ENCODE measurements at places on chromosomes 2 and 18.
A peak's percentile ranks its signal among the peaks of the same experiment; 100 is the strongest.

- peak; percentile 93 for ATAC-seq
Measured at GRCh38 chr2:208265801-208266552, at the start of gene PIKFYVE. Gene PIKFYVE, plus strand, starts transcription at chr2:208266255. Its CDS starts 5,265 bp downstream, at chr2:208271520.

DNA sequence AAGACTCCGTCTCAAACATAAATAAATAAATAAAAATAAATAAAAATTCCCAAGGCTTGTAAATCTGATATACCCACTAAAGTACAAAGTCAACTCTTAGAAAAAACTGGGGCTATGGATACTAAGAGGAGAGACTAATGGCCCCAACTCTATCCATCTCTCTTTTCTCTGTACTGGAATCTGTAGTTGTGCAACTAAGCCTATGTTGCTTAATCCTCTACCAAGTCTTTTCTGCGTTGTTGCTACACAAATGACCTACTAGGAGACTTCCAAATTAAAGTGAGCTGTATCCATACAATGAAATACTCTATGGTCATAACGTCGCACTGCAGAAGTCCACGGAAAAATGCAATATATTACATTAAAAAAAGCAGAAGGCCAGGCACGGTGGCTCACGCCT lies 8.1 kb downstream of the MRPS5 start:
- no peak for ATAC-seq

- ATAC-seq: peak; percentile 86
Measured at GRCh38 chr2:63614448-63614968, 25.7 kb downstream of the MDH1 start.

- peak; percentile 68 for ATAC-seq
Measured at GRCh38 chr18:48781163-48781987, 169.4 kb downstream of the SMAD7 start.

DNA sequence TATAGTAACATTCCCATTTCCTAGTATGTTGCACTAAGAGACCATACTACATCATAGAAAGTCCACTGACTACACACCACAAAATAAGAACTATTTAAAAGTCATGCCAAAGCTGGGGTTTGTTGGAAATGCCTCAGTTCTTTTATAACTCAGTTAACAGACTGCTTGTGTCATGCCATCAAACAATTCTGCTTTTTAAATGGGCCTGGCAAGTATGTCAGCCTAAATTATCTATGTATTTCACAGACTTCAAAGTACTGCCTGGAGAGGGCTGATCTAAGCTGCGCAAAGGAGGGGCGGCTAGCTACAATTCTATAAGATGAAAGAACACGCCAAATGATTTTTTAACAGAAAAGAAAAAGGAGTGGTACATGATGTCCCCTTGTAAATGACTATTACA lies 49.6 kb downstream of the FARSB start:
- ATAC-seq: peak; percentile 42

- no peak for ATAC-seq
Measured at GRCh38 chr18:60146220-60146960, 226.2 kb downstream of the MC4R start.

- no peak for ATAC-seq
Measured at GRCh38 chr2:9657083-9657482, 26.3 kb upstream of the YWHAQ start.

GRCh38 chr18:11392292-11392691 lies 217.1 kb upstream of the SLC35G4 start:
- ATAC-seq: peak; percentile 29

DNA sequence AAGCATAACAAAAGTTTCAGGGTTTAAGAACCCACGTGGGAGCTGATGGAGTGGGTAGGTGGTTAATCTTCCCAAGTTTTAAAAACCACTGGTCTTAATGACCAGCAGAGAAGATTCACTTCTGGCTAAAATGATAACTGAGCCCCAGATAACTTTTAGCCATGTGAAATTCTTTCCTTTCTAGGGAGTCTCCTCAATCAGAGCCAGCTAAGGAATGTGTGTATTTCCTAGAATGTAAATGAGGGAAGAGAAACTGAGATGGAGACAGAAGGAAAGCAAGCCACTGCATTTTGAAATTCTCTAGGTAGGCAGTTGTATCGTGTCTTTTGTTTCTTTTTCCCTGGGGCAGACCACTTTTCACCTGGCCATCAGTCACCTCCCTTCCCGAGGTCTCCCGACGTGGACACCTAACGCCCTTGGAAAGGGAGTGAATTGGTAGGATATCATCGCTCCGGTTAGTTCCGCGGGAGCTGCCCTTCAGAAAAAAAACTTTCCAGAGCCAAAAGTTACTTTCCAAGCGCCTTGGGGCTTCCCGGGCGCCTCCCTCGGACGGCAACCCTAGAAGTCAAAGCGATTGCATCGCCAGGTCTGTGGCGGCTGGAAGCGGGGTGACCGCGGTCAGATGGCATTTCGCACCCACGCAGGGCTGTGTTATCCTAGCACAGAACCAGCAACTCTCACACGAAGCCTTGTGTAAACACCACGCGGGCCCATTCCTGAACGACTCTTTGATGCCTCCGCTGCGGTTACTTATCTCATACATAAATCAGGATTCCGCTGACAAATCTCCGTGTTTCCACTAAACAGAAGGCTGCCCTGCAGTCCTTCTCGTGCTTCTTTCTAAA lies 1.3 kb downstream of the COLEC12 start:
- ATAC-seq: peak; percentile 68

DNA sequence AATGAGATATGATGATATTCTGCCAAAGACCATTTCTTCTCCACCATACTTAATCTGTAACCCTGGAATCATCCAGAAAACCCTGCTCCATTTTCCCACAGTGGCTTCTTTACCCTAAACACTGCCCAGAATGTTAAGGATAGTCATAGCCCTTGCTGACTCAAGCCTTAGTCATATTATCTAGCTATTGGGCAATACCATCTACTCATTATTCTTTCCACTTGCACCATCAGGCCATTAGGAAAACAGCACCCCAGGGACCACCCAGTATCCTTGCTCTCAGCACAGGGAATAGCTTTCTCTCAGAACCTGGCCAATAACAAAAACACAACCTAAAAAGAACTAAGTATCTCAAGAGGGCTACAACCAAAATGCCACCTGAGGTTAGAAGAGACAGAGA lies 445.7 kb upstream of the SLC14A2 start:
- no peak for ATAC-seq

DNA sequence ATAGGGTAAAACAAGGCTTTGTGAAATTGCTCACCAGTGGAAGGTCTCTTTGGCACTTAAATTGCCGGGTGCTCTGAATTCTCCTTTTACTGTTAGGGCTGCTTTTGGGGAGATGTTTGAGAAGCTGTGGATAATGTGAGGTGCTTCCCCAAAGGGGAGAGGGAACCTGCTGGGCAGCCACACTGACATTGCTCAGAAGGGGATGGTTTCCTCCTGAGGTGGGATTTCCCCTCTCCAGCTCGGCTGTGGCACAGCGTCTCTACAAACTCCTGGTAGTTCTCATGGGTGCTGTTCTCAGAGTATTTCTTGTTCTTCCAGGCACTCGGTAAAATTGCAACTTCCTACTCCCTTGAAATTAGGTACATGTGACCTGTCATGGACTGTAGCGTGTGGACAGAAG lies 124.2 kb downstream of the LPIN1 start:
- no peak for ATAC-seq

GRCh38 chr2:217944923-217945322 lies 57.9 kb downstream of the TNS1 start:
- no peak for ATAC-seq

GRCh38 chr2:64470766-64471295 lies 16.9 kb downstream of the LGALSL start:
- ATAC-seq: no peak

Measured in SK-N-SH treated with all-trans-retinoic acid at 6 μM for 48 hours (cell line).